ENCODE measurements at places on chromosomes 12 and 14.

GRCh38 chr14:38723959-38724358, 379.1 kb downstream of the SEC23A start:
- DNase-seq: no peak

GRCh38 chr12:104167519-104168458, 29.8 kb upstream of the NFYB start:
- no peak for DNase-seq

DNA sequence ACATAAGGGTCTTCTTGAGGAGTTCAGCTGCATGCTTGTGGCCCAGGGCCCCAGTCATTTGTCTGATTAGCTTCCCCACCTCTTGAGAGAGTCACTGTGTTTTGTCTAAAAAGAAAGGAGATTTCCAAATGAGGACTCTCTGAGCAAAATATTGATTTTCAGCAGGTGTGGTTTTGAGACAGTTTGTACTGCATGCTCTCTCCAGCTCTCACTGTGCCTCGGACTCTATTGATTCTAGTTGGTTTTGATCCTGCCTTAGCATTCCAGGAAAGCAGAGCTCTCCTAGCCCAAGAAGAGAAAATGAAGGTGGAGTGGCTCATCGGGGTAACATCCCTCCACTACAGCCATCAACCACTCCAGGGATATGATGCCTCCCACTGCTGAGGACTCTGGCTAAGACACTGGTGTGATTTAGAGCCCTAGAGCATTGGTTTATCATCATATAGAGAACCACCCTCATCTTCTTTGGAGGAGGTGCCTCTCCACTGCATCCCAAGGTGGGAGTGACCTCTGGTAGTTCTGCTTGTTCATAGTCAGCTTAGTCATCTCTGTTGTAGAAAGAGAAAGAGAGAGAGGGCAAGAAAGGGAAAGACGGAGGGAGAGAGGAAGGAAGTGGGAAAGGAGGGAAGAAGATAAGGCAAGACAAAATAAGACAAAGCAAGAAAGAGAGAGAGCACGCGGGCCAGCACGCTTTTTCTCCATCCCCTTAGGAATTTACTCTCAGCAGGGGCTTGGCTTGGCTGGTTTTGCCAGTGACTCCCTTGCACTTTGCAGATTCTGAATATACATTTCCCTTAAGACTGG, 365.6 kb downstream of the DPF3 start:
- no peak for DNase-seq

DNA sequence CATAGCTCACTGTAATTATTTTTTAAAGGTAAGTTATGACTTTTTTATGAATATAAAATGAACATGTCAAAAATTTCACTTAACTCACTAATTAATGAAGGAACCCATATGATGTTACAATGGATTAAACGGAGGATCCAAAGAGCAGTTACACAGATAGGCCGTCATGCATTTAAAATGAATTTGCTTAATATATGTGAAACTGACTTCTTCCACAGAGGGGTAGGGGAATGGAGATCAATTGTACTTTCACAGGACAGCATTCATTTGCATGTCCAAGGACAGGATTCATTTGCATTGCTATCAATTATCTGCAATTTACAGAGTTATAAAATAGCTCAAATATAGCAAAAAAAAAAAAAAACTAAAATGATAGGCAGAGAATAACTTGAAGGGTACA, 6.6 kb upstream of the CRY1 start:
- DNase-seq: no peak

DNA sequence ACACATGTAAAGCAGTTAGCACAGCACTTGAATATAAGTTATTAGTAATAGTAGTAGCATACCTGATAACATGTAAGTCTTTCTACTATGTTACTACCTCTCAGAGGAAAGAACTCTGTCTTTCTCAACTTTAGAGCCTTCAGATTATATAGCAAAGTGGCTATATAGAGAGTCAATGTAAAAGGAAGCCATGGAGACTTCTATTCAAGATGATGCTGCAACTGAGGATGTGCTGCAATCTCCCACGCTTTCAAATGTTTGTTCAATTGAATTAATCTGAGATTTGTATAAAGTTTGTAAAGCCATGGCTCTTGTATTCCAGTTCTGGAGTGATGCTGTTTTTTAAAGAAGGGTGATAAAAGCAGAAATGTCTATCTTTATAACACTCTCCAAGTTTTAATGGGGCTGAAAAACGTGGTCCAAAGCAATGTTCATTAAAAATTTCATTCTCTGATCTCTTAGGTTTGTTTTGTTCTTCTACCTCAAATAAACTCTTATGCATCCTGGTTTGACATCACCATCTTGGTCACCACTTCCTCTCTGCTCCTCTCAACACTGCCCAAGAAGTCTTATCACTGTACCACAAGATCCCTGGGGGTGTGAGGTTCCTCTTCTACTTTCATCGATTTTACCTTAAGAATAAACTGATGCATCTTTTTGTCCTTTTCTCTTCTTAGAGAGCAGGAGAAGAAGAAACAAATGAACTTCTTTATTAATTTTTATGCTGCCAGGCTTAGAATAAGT, 40.6 kb downstream of the C12orf42 start:
- DNase-seq: no peak

DNA sequence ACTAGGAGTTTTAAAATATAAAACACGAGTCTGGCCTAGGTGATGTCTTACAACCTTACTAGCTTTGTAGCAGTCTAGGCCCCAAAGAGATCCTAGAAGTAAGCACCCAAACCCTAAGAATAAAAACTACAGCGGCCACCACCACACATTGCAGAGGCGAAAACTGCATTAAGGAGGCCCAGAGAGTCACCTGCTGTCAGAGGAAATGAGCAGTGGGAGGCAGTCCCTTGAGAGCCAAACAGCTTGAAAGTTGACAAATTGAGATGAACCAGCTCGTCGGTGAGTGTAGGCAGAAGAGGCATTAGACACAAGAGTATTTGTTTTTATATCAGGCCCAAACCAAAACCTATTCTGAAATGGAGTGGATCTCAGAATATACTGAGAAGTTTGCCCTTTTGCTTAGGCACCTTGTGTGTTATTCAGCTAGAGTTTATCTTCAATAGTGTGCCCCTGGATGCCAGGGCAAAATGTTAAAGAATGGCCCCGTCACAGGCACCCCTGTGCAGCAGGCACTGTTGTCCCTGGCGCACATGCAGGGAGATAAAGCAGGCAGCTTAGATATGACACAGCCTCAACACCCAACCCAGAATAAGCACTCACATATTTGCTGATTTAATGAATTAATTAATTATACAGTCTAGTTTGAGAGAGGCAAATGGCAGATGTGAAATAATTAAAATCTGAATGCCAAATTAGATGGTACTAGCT, 56.7 kb downstream of the TTC7B start:
- DNase-seq: no peak

- no peak for DNase-seq
Observed at GRCh38 chr12:20390846-20391245, 22.5 kb downstream of the PDE3A start.

DNA sequence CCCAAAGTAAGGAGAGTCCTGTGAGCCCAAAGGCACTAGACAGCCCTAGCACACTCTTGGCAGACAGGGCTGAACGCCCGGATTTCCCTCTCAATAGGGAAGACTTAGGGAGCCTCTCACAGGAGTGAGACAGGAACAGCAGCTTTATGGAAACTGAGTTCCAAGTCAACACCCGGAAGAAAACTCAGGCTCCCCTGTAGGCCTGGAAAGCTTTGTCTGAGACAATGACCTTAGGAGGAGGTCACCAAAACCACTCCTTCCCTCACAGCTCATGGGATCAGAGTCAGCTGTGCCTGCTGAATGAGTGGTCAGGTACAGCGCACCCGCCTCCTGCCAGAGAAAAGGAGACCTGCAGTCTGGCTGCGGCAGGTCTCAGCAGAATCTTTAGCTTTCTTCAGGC, 229.5 kb downstream of the CACNA1C start:
- DNase-seq: no peak

DNA sequence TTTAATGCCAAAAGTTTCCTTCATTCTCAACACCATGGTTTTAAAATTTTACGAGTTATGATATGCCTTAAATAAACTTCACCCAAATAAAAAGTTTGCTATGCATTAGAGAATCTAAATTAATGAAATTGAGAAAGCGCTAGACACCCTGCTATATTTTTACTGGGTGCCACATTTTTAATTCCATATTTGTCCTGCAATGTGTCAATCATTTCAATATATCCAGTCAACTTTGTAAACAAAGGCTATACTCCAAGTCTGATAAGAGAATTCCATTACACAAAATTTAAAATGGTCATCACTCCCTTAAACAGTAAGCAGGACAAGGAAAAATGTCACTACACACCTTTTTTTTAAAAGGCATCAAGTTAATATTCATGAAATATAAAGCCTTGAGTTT, 1.9 kb downstream of the PPP1R12A start:
- no peak for DNase-seq
